ENCODE measurements at places on chromosomes 3 and 15.

DNA sequence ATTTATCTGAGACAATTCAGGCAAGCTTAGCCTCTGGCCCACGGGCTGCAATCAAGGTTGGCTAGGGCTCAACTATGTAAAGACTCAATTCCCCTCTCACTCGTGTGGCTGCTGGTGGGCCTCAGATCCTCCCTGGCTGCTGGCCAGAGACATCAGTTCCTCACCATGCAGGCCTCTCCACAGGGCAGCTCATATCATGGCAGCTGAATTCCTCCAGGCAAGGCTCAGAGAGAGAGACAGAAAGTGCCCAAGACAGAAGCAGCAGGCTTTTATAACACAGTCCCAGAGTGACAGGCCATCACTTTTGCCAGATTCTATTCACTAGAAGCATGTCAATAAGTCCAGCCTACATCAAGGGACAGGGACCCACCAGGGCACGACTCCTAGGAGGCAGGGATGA lies 63.2 kb downstream of the XXYLT1 start:
- DNase-seq = no peak

DNA sequence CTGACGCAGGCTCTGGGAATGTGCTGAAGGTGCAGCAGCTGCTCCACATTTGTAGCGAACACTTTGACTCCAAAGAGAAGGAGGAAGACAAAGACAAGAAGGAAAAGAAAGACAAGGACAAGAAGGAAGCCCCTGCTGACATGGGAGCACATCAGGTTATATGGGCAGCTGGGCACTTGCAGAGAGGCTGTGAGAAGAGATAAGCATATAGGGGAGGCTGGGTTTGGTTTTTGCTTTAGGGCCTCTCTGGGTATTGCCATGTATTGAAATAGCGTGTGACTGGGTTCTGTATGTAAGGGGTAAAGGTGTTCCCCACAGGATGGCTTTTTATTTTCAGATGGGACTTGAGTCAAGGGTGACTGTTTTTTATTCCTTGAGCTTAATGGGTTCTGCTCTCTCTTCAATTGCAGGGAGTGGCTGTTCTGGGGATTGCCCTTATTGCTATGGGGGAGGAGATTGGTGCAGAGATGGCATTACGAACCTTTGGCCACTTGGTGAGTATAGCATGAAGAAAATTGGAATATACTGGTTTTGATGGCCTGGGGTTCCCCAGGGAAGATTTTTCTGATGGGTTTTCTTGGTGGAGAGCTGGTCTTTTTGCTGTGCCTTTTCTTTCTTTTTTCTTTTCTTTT lies 7.4 kb downstream of the PSMD2 start:
- no peak for DNase-seq

DNA sequence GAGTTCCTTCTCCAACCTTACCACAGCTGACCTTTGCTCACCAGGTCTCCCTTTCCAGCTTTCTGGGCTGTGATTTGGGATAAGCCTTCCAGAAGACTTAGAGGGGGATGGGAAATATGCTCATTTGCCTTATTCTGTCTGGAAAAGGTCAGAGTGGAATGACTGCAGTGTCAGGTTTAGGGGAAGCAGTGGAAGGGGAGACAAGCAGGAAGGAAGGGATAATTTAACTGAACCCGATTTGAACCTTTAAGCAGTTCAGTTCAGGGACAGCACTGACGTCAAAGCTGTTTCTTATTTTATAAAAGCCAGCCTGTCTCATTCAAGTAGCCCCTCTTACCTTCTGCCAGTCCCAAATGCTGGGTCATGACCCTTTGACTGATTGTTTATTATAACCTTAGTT lies 418.4 kb upstream of the RARB start:
- DNase-seq = no peak

GRCh38 chr15:78565951-78566774 lies 843 bp downstream of the CHRNA5 start:
- DNase-seq = peak; percentile 60

- DNase-seq = no peak
These were observed 768.5 kb upstream of the CFAP20DC start for GRCh38 chr3:59818033-59818918.

DNA sequence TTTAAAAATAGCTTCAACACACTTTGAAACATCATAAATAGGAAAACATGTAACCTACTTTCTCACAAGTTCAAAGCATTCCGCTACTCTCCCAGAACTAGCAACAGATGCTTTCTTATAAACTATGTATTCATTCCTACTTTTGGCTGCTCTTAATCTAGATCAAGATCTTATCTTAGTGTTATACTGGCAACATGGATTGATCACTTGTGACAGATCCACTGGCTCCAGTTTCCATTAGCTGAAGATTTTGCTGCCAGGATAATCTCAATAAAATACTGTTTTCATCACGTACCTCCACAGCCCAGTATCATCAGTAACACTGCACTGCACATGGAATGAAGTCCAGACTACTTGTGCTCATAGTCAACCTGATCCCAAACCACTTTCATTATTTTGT lies 491.7 kb upstream of the AGTR1 start:
- no peak for DNase-seq

- DNase-seq = no peak
These were observed 117.0 kb upstream of the SAMMSON start for GRCh38 chr3:69882560-69882959.

- DNase-seq = no peak
These were observed 108.7 kb downstream of the MYO9A start for GRCh38 chr15:72009222-72009621.

GRCh38 chr3:173911446-173911845 lies 513.9 kb downstream of the NLGN1 start:
- DNase-seq = no peak

DNA sequence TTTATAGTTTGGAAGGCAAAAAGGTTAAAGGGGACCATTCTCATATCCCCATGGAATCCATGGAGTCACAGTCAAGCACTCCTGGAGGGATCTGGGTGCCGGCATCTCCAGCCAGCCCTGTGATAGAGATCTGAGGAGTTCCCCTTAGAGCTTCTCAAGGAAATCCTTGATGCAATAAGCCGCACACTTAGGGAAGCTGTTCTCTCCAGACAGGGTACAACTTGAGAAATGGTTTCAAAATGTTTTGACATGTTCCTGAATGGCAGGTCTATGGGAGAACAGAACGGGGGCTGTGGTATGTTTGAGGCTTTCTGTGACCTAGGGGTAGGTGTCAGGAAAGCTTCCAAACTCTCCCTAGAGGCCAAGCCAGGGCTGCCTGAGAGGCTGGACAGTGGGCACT lies 292.9 kb downstream of the TLE3 start:
- no peak for DNase-seq

DNA sequence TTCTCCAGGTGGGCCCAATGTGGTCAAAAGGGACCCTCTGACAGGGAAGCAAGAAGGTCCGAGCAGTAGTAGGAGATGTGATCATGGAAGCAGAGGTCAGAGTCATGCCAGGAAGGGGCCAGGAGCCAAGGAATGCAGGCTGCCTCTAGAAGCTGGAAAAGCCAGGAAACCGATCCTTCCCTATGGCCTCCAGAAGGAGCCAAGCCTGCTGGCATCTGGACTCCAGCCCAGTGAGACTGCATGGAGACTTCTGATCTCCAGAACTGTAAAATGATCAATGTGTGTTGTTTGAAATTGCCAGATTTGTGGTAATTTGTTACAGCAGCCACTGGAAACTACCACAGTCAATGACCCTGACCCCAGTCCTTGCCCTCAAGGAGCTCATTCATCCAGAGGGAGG lies 56.8 kb upstream of the SPATA12 start:
- no peak for DNase-seq

- DNase-seq = no peak
These were observed 21.4 kb downstream of the HDAC11 start for GRCh38 chr3:13501521-13501920.

- DNase-seq = no peak
These were observed 6.5 kb upstream of the ARL8B start for GRCh38 chr3:5115506-5116162.

DNA sequence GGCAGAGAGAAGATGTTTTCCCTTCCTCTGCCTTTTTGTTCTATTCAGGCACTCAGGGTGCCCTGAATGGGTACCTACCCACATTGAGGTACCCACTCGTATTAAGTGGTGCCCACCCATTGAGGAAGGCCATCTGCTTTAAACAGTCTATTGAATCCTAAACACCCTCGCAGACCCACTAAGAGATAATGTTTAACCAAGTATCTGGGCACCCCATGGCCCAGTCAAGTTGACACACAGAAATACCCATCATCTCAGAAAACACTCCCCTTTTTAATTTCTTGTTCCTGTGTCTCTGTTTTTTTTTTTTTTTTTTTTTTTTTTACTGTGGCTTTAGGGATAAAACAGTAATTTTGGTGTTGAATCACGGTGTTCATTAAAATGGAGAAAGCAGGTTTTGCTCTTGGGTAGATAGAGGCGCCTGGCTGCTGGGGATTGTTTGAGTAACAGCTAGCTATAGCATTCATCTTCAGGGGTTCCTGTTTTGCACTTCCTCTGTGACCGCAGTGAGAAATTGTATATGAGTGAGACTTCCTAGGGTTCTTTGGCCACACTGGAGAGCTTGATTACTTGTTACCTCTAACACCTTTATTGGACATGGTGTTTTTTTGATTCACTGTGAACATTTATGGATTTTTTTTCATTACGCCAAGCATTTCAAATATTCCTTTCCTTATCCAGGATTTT lies 259.1 kb downstream of the PTPRG start:
- DNase-seq = no peak

GRCh38 chr3:153670577-153670976 lies 450.6 kb upstream of the ARHGEF26 start:
- DNase-seq = no peak

GRCh38 chr15:78810362-78811123 lies 721 bp downstream of the ADAMTS7 start:
- peak; percentile 67 for DNase-seq

DNA sequence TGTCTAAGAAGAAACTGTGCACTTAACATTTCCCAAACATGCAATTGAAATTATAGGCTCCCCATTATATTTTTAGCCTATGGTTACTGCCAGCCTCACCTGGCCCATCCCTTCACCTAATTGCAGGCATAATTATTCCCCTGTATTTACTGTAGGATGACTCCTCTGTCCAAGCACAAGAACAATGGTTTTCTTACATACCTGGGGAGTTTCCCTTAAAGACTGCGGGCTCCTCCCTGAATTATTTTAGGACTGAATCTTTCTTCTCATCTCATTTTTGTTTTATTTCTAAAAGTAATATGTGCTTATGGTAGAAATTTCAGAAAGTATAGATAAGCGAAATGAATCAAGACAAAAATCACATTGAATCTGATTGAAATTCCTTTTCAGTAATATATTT lies 11.4 kb downstream of the TM4SF1 start:
- no peak for DNase-seq

DNA sequence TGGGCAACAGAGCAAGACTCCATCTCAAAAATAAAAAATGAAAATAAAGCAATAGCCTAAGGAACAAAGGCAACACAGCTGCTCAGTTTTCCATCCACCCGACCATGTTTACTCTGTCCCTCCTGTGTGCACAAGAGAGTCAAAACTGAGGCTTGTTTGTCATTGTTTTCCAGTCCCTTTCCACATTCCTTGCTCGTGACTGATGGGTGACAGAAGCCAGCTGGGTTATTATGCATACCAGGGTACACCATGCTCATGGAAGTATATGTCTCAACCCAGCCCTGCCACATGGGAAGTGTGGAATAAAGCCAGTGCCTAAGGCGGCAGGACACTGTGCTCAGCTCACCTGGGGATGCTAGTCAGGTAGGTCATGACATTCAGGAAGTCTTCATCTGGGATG lies 49.5 kb downstream of the MCF2L2 start:
- no peak for DNase-seq

- DNase-seq = no peak
These were observed 90.6 kb downstream of the IQSEC1 start for GRCh38 chr3:12982619-12983101.

DNA sequence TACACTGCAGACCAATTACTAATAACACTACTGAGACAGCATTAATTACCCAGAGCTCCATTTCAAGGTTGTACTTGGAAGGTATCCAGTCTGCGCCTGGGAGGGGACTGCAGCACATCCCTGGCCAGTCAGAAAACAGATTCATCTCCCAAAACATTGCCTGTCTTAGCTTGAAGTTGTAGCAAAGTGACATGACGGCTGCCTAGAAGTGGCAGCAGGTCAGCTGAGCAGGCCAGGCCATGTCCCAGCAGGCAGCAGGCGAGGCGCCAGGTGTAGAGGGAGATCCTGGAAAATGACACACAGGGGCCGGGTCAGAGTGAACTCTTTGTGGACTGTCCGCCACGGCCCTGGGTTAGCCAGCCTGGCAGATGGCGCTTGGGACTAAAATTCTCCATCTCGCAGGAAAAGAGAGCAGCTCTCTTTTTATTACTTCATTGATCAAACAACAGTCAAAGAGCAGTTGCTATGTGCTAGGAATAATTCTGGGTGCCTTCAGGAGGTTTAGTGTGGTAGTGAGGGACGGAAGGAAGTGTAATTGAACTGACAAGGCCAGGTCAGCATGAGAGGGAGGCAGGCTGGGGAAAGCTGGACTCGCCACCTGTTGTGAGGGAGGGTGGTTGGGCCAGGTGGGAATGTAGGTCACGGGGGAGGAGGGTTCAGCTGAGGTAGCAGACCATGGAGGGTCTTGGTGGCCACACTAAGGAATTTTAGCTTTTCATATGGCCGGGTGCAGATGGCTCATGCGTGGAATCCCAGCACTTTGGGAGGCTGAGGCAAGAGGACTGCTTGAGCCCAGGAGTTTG lies 1.3 kb upstream of the MAP6D1 start:
- peak; percentile 50 for DNase-seq

- no peak for DNase-seq
These were observed 26.2 kb downstream of the NME9 start for GRCh38 chr3:138303474-138303873.

- DNase-seq = peak; percentile 51
These were observed 144.1 kb downstream of the KLF13 start for GRCh38 chr15:31470756-31471155.

DNA sequence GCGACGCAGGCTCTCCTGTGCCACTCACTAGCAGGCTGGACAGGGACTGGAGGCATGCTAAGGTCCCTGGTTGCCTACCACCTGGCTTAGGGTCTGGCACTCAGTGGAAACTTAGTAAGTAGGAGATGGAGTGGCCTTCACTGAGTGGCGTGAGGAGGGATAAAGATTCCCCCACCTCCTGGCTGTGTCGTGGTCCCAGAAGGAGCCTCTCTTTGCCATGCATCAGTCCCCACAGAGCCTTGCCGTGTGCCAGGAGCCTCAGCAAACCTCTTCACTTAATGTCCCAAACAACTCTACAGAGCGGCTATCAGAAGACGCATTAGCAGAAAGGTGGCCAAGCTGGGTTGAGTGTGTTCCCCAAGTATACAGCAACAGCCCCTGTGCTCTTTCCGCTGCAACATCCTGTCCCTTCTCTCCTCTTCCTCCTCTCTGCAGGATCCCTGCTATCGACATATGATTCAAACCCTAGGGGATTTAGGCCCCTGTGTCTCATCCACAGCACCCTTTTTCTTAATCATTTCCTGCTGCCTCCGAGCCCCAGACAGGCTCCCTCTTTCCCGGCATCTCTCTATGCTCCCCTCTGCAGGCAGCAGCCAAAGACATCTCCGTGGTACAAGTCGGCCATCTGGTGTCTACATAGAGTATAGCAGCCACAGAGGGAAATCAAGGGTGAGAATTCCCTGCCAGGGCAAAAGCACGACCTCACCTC lies 66.7 kb downstream of the SLC6A1 start:
- DNase-seq = peak; percentile 61

DNA sequence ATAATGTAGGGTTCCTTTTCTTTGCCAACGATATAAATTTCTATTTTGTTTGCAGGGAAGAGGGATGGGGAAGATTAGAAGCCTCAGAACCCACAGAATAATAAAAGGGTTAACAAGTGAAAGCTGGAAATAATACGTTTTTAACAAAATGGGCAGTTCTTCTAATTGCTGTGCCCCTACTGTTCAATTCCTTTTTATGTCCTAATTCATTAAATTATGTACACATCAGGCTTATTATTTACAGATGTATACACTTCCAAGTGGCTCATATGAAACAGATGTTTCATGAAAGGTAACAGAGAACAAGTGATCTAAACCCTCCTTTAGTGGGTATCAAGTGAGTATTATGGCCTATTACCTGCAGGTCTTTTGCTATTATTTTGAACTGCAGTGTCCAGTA lies 16.2 kb downstream of the RARB start:
- DNase-seq = no peak

Measured in activated CD8-positive, alpha-beta memory T cell treated with anti-CD3 and anti-CD28 coated beads for 24 hours (primary cell).